ENCODE measurements at places on chromosomes 16 and 17. TPM values are rescaled to one million over a fixed set of nuclear protein-coding genes. Genes with fewer than 3 reads are reported as not detected.

CD300H gene
- not detected for total RNA-seq

STH gene
- total RNA-seq, result not detected

KRTAP3-2 gene
- not detected for total RNA-seq

TNFRSF17 gene
- not detected for total RNA-seq

SEPTIN1 gene
- total RNA-seq, result 0.50 TPM

CCL3 gene
- total RNA-seq, result not detected

KRT24 gene
- total RNA-seq, result not detected

GPS1 gene
- 101 TPM for total RNA-seq

CDK5R1 gene
- total RNA-seq, result 0.83 TPM

KRT31 gene
- not detected for total RNA-seq

SLC6A2 gene
- total RNA-seq, result not detected

IGSF6 gene
- total RNA-seq, result not detected

PRKAR1A gene
- 363 TPM for total RNA-seq

KRTAP9-2 gene
- total RNA-seq, result not detected

PTX4 gene
- 0.29 TPM for total RNA-seq

PRAC1 gene
- total RNA-seq, result not detected

GP2 gene
- not detected for total RNA-seq

TAX1BP3 gene
- total RNA-seq, result 135 TPM

Measured in smooth muscle cell of trachea (primary cell).